ENCODE measurements at places on chromosomes 2 and 18.

DNA sequence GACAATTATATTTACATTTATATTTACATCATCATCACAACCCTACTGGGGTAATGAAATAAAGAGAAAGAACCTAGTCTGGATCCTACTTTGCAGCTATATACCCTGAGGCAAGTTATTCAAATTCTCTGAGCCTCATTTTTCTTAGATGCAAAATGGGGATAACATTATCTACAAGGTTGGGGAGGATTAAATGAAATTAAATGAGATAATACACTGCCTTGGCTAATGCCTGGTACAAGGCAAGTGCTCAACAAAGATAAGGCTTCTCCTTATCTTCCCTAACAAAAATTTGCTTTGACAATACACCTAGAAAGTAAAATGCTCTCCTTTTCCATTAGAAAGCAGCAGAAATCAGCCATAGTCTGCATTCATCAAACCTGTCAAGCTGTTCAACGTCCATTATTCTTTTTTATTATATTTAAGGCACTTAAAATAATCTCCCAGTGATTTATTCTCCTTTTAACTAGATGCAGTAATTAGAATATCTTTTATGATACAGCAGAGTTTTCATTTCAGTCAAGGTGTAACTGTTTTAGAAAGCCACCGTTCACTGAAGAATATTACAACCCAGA lies 44.8 kb downstream of the TCF4 start:
- DNase-seq: no peak

GRCh38 chr2:231687961-231688360 lies 20.4 kb upstream of the PTMA start:
- no peak for DNase-seq

DNA sequence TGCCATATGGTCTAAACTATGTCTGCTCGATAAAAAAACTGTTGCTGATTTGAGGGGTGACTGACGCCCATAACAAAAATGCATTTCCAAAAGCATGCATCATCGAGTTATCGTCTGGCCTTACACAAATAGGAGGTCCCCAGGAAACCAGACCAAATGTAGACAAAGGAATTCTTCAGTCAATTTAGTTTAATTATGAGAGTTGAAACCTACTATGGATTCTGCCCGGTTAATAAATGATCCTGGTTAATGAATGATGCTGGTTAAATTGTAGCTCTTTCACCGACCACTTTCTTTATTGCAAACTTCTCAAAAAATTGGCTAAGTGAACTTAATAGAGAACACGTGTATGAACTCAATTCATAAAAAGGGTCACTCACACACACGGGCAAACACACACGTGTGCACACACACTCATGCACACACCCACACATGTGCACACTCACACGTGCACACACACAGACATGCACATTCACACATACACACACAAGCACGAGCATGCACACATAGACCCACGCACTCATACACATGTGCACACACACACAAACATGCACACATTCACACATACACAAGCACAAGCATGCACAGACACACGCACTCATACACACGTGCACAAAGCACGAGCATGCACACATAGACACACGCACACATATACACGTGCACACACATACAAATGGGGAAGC lies 59.0 kb upstream of the SALL3 start:
- DNase-seq: no peak

- DNase-seq: no peak
These were observed 20.0 kb upstream of the NEMP2 start for GRCh38 chr2:190554357-190555006.

- no peak for DNase-seq
These were observed 631.0 kb downstream of the BCL11A start for GRCh38 chr2:59922450-59922849.

DNA sequence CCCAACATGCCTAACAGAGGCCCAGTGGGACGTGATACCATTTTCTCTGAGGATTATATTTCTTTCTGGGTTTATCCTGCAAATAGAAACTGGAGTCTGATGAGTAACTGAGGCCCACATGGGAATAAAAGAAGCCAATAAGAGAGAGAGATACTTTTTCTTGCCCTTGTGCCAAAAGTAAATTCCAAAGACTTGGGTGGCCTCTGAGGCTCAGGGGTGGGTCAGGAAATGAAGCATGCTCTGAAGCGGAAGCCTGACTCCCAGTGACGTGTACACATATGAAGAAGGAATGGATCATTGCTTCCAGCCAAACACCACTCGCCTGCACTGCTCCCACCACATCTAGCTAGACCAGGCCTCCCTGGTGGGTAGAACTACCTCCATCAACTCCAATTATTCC lies 273.6 kb upstream of the NCKAP5 start:
- DNase-seq: no peak

DNA sequence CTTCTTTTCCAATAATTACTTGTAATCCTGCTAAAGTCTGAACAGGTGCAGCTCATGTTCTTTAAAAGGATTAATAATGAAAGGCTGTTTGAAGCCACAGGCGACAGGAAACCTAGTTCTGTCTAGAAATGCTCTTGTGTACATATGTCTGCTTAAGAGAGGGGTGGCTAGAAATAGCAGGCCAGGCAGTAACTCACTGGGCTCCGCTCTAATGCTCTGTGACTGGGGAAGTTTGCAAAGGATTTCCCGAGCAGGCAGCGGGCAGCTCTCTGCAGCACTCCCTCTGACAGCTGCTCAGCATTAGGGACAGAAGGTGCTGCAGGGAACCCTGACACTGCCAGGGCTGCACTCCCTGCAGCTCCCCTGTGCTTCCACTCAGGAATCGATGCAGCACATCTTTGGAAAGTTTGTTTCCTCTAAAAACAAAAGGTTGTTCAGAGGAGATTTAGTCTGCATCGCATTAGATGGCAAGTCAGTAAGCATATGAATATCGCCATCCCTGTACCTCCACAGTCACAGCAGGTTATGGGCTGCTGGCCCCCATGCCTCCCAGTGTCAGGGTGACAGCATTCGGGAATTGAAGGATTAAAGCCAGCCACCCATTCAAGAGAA lies 33.1 kb upstream of the TTC39C start:
- no peak for DNase-seq

All from NCI-H1417 treated with DMSO at 0.1 percent for 48 hours (cell line).